Brain pericyte (primary cell): ENCODE measurements at places on chromosomes 12 and 14.

- DNase-seq = peak; percentile 16
Observed at GRCh38 chr12:4307593-4308333, 13.2 kb upstream of the TIGAR start.

- no peak for DNase-seq
Observed at GRCh38 chr12:119547001-119547400, 46.6 kb upstream of the TMEM233 start.

DNA sequence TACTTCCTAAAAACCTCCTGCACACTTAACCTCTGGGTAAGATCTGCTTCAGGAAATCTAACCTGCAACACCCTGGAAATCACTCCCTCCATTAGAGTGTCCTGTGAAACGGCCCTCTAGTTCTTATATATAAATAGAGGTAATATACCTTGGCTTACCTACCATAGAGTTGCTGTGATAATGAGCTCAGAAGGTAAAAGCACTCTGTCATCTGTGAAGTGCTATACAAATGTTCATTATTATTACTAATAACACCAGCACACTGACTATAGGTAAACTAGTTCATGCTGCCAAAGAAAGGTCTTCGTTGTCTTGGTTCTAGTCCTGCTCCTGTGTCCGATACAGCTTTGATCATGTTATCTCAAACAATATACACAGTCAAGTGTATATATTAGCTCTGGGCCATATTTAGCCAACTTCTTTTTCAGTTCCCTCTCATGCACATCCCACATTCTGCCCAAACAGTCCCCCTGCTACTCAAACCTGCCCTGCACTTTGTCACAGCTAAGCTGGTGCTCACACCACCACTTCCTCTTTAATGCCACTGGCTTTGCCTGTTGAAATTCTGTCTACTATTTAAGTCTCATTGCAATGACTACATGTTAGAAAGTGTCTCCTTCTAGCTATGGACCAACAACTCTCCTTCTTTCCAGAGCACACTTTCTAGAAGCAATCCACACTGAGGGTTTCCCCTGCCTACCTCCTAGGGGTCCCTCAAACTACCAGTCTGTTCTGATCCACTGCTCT is 5.1 kb downstream of the E2F7 start:
- DNase-seq = no peak

- no peak for DNase-seq
Observed at GRCh38 chr14:42869681-42870080, 1263.0 kb downstream of the LRFN5 start.
